HAP-1 (cell line): ENCODE measurements at places on chromosomes 1 and 21.

DNA sequence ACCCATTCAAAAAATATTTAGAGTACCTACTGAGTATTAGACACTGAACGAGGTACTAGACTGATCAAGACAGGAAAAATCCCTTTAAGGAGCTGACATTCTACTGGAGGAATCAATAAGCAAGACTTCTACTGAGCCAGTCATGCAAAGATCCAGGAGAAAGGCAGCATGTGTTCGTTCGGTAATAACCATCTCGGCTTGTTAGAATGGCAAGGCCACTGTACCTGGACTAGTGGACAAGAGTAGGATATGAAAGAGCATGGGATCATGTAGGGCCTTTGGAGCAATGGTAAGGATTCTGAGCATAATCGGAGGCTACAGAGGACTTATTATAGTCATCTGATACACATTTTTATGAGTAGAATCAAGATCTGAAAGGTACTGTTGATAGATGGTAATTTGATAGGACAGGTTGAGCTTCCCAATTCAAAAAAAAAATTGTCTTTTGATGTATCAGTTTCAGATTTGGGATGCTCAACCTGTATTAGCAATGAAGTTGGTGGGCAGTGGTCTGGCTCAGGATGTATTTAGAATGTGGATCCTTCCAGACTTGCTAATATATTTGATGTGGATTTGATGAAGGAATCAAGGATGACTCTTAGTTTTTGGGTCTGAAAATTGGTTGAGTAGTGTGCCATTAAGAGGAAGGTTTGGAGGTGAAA lies 2.3 kb downstream of the COX20 start:
- no peak for DNase-seq

DNA sequence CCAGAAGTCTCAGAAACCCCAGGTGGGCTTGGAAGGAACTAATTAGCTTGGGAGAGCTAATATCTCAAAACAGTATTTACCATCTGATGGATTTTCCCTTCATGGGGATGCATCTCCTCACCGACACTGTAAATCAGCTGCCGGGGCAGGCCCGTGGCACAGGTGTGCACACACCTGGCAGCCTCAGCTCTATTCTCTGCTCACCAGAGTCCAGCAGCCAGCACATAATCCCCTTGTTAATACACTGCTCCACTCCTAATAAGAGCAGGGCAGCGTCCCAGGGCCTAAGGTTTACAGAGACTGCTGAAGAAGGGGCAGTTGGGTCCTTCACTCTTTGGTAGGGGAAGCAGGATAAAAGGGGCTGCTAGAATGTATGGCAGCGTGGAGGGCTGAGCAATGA lies 200.0 kb downstream of the TOMM20 start:
- no peak for DNase-seq

GRCh38 chr1:173478094-173478674 lies 1.0 kb downstream of the PRDX6 start:
- peak; percentile 27 for DNase-seq

DNA sequence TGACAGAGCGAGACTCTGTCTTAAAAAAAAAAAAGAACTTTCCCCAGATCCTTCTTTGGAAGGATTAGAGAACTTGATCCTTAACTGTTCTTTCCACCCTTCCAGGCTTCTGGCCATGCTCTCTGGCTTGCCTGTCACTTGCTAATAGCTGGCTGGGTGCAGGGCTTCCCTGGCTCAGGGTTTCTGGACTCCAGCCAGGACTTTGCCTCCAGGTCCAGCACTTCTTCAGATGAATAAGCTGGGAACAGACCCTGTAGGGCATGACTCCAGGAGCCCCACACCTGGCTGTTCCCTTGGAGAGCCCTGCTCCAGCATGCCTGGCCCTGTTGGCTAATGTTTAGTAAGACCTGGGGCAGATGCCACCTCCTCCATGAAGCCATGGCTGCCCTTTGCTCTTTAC lies 3.3 kb upstream of the NT5C1A start:
- DNase-seq = no peak

DNA sequence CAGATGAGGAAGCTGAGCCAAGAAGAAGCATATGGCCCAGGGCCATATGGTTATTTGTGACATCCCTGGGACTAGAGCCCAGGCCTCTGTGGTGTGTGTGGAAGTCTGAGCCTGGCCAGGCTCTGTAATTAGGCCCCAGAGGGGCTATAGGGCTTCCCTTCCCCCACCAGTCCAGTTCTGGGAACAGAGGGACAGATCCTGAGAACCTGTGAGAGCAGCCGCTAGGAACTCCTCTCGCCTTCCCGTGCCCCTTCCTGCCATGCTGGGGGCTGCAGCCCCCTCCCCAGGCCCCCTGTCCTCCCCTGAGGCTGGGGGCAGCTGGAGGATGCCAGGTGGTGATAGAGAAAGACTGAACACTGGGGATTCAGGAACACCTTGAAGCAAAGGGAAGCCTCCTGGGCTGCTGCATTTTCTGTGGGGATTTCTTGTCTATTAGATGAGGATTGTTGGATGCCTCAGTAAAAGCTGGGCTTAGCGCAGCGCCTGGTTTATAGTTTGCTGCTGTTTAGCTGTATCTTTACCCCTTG lies 33.3 kb downstream of the COQ8A start:
- DNase-seq = no peak

- DNase-seq = no peak
These were observed 247.1 kb downstream of the COL11A1 start for GRCh38 chr1:102861247-102861646.

DNA sequence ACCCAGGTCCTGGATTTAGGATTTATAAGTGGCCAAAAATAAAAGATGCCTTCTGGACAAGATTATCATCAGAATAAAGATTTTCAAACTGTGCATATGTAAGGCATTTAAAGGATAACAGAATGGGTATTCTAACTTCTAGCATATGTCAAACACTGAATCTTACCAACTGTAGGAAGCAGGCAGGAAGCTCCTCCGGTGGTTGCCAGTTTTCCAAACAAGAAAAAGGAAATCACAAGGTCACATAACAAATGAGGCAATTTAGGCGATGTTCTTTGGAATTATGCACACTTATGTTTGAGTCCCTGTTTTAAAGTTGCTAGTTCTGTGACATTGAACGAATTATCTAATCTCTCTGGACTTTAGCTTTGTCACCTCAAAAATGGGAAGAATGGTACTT lies 48.9 kb downstream of the ATP6V1G3 start:
- DNase-seq = no peak

DNA sequence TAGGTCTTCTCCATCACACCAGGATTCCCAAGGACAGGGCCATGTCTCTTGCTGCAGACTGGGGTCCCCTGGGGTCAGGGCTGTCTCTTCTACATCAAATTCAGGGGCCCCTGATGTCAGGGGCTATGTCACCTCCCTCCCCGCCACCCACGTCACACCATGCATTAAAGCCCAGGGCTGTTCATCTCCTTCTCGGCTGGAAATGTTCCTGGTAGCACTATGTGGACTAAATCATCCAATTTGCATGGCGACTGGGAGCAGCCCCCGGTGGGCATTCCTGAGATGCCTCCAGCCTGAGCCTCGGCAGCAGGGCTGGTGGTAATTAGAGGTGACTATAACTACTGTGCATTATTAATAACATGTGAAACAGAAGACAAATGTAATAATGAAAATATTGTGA lies 151.7 kb upstream of the HMGB4 start:
- DNase-seq = no peak

DNA sequence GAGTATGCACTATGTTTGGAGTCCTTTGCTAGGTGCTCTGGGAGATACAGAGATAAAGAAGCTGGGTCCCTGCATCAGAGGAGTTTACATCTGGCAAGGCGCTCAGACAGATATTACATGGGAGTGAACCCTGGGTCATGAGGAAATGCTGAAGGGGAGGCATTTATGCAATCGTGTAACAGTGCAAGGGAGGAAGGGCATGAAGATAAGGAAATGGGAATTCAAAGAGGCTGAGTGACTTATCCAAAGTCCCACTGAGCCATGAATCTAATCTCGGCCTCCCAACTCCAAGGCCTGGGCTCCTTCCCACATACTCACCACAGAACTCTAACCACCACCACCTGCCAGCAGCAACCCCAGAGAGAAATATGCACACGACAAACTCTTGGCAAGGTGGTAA lies 51.6 kb downstream of the FAM163A start:
- DNase-seq = no peak

GRCh38 chr1:233097959-233098580 lies 147.7 kb downstream of the NTPCR start:
- DNase-seq = no peak

- DNase-seq = peak; percentile 95
These were observed 12.3 kb downstream of the CLCNKB start for GRCh38 chr1:16055613-16056520.

DNA sequence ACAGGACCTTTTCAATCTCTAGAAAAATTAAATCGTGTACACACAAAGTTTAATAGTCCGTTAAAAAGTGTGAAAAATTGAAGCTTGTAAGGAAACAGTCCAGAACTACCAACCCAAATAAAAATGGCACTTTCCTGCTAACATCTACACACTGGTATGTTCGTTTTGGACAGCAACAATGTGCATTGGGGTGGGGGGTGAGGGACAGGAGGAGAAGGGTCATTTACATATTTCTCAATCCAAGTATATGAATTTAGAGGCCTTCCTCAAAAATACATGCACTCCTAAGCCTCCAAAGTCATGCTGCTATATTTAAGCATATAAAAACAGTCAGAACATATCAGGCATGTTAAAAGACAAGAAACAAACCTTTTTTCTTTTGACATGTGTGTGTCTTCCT lies 2.5 kb downstream of the PPP1R15B start:
- DNase-seq = peak; percentile 44

DNA sequence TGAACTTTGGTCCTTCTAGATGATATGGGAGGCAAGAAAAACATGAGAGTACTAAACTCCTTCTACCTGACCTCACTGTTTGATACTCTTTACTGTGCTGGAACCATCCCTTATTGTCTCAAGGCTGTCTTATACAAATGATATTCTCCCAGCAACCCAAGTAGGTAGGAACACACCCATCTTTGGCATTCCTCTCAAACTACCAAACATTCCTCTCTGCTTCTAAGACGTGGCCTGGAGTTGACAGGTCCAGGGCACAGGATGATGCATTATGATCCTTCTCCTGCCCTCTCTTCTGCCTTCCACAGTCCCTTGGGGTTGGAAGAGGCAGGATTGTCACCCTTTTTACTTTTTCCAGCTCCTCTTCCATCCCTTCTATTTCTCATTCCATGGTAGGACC lies 90.5 kb downstream of the SPATA17 start:
- DNase-seq = no peak

DNA sequence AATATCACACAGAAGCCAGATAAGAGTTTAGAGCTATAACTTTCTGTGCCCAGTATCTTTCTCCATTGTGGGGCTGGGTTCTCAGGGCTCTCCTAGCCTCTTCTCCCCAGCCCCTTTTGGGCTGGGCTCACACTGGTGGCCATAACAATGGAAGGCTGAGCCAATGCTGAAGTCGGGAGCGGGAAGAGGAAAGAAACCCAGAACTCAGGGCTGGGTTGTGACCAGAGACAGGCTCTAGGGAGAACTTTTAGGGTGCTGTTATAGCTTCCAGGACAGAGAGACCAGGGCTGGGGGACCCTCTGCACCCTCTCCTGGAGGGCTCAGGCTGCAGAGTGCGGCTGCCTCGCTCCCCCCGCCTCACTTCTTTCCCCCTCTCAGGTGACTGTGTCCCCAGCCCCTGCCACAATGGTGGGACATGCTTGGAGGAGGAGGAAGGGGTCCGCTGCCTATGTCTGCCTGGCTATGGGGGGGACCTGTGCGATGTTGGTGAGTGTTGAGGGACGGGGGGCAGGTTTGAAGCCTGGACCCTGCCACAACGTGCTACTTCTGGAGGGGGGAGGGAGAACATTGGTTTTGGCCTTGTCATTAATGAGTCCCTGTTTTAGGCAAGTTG lies 14.1 kb downstream of the BCAN start:
- DNase-seq = no peak

GRCh38 chr1:235442788-235443429 lies 61.3 kb downstream of the B3GALNT2 start:
- DNase-seq = no peak

DNA sequence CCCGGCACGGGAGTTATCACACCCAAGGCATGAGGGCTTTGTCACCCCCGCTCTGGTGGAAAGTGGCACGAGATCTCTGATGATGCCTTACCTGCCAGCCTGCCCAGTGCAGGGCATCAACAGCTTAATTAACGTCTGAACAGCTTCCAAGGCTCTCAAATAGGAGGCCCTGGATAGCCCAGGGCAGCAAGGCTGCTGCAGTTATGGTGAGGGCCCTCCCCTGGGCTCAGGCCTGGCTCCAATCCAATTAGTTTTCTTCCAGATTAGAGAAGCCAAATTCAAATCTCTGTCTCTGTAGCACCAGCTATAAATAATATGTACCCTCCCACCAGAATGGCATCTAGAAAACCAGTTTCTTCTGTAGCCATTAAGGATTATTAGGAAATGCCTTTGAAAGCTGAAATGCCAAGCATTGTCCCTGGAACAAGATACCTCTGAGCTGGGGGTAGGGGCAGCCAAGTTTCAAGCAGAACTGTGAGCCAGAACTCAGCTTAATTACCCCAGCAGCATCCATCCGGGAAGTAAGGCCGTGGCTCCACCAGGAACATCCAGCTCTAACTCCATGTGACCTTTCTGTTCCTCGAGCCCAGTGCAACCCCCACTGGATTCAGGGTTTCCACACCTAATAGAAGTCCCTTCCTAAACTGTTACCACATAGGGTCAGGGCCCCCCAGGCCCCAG lies 12.5 kb downstream of the QSOX1 start:
- no peak for DNase-seq

GRCh38 chr1:202958544-202959275 lies 598 bp upstream of the ADIPOR1 start:
- DNase-seq = no peak

DNA sequence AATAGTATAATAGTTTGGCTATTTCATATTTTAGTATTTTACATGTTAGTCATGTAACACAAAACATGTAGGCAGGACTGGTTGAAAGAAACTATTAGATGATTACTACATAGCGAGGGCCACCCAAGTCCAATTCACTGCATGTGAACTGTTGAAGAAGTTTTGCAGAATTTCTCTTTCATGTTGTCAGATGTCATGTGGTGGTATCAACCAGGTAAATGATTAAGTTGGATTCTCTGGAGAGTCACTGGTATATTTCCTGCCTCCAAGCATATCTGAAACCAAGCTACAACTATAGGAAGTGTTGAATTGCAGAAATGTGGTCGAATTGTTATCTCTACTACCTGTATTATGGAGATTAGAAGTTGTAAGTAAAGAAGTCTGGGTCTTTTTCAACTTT lies 137.8 kb upstream of the DPYD start:
- no peak for DNase-seq

DNA sequence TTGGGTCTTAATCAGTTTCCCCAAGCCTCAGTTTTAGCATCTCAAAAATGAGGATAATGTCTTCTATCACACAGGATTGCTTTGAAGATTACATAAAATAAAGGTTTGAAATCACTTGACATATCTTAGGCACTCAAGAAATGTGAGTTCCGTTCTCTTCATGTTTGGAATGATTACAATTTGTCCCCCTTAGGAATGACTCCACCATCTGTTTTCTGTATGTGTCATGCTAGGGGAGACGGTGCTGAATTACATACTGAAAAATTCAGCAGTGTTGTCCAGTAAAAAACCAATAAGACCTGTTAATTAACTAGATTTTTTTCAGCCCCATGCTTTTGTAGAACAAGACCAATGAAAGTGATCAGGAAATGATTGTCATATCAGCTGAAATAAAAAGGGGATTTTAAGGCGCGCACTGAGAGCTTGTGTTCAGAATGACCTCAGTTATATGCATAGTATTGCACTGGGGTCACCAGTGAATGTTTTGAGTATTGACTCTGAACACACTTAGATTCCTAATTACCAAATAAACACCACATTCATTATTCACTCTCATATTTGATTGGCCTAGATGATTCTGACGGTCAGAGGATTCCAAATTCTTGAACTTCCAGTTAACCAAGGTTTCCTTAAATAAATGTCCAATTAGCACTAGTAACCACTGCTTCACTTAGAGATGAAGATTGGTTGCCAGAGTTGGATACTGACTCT lies 114.5 kb upstream of the KCNK2 start:
- no peak for DNase-seq
